ENCODE measurements at places on chromosomes 5 and 9.
A peak's percentile ranks its signal among the peaks of the same experiment; 100 is the strongest.

DNA sequence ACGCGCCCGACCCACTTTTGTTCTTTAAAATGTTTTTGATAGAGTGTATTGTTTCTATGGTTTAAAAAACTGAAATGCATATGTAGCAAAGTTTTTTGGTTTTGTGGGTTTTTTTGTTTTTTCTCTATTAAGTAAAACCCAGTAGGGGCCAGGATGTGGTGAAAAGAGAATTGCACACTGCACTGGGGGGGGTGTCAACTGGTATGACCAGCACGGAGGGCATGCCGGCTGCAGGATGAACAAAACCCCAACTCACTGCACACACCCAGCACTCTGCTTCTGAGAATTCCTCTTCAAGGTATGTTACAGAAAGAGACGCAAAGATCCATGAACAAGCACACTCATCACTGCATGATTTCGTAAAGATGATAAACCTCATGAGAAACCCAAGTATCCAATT, 75.0 kb downstream of the STK10 start:
- peak; percentile 91 for DNase-seq

DNA sequence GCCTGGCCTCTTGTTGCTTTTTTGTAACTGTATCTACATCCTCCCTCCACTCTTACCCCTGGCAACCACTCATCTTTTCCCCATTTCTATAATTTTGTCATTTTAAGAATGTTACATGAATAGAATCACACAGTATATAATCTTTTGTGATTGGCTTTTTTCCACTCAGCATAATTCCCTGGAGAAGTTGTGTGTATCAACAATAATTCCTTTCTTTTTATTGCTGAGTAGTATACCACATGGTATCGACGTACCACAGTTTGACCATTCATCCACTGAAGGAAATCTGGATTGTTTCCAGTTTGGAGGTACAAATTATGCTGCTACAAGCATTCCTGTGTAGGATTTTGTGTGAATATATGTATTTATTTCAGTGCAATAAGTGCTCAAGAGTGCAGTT, 21.7 kb upstream of the ENTREP1 start:
- no peak for DNase-seq

GRCh38 chr9:14690948-14691730, 2.1 kb downstream of the ZDHHC21 start:
- DNase-seq = no peak

GRCh38 chr9:21813575-21814473, 11.4 kb downstream of the MTAP start:
- DNase-seq = peak; percentile 92

- DNase-seq = no peak
Observed at GRCh38 chr5:106154280-106154716, 1516.4 kb downstream of the EFNA5 start.

DNA sequence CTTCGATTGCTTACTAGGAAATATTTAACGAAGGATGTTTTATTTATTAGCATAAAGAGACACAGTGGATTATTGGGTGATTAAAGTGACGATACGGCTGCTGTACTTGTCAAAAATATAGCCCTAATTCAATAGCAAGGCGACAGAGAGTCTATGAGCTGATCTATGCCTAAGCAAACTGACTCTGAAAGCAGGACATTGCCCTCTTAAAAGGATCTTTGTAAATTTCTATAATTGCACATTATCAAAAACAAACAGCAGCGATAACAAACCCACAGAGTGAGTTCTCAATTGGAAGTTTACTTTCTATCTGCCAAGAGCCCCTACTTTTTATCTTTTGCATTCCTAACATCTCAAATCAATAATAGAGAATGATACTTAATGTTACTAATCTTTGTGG, 31.4 kb downstream of the TLX3 start:
- DNase-seq = no peak

GRCh38 chr5:57552033-57552432, 69.4 kb upstream of the ACTBL2 start:
- DNase-seq = no peak

- DNase-seq = no peak
Observed at GRCh38 chr9:81370096-81370495, 319.3 kb downstream of the TLE1 start.

DNA sequence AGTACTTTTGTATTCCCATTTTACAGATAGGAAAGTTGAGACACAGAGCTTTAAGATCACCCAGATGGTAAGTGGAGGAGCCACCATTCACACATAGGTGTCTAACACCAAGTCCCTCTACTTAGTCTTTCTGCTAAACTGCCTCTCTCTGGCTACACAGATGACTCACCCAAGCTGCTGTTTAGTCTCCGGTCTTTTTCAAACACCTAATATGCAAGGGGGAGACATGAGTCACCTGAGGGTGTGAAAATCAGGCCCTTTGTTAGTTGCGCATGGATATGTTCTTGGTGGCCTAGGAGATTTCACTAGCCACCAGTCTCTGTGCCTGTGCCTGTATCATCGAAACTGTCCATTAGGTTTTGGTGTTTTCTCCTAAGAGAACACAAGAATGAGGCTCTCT, 117.8 kb downstream of the MAST4 start:
- DNase-seq = no peak

- peak; percentile 70 for DNase-seq
Observed at GRCh38 chr5:75690669-75691068, 26.6 kb downstream of the POC5 start.

- no peak for DNase-seq
Observed at GRCh38 chr5:175878544-175879438, 7.4 kb downstream of the CPLX2 start.

DNA sequence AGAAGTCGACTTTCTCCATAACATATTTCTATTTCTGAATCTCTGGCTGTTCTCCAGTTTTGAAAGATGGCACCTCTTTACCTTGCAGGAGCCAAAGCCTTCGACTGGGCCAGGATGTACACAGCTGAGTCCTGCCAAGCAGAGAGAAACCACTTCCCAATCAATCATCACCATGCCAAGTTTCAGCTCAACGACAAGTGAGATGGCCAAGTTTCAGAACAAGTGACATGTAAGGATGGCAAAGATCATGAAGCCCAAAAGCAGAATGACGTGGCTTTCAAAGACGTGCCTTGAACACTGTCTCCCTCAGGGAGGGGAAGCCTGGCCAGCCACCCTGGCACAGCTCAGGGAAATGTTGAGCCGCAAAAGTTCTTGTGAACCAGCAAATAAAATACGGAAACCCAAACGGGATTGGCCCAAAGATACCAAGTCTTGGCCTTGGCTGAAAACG, 17.7 kb downstream of the STK10 start:
- peak; percentile 52 for DNase-seq

- DNase-seq = no peak
Observed at GRCh38 chr5:178108966-178109365, 4.4 kb upstream of the N4BP3 start.

- no peak for DNase-seq
Observed at GRCh38 chr5:121299153-121299552, 552.5 kb upstream of the FTMT start.

- no peak for DNase-seq
Observed at GRCh38 chr5:131260895-131261294, 3.0 kb upstream of the CDC42SE2 start.

DNA sequence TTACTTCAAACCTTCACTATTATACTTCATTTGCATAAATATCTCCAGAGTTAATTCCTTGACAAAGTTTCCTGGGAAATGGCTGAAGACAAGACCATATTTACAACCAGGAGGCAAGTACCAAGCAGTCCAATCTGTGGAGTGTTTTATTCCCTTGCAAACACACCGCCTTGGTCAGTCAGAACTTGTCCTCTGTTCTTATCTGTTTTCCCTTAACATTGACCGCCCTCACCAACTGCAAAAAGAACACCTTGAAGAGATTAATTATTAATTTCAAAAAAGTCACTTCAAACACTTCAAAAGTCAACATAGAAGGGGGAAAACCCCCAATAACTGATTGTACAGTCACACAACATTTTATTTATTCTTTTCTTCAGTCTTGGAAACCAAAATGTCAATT, 269.0 kb upstream of the RGMB start:
- DNase-seq = no peak

- no peak for DNase-seq
Observed at GRCh38 chr5:151005950-151006576, 14.3 kb upstream of the GPX3 start.

- DNase-seq = no peak
Observed at GRCh38 chr9:2966565-2967300, 122.8 kb upstream of the PUM3 start.

GRCh38 chr9:125896404-125896803, 149.2 kb downstream of the PBX3 start:
- no peak for DNase-seq

DNA sequence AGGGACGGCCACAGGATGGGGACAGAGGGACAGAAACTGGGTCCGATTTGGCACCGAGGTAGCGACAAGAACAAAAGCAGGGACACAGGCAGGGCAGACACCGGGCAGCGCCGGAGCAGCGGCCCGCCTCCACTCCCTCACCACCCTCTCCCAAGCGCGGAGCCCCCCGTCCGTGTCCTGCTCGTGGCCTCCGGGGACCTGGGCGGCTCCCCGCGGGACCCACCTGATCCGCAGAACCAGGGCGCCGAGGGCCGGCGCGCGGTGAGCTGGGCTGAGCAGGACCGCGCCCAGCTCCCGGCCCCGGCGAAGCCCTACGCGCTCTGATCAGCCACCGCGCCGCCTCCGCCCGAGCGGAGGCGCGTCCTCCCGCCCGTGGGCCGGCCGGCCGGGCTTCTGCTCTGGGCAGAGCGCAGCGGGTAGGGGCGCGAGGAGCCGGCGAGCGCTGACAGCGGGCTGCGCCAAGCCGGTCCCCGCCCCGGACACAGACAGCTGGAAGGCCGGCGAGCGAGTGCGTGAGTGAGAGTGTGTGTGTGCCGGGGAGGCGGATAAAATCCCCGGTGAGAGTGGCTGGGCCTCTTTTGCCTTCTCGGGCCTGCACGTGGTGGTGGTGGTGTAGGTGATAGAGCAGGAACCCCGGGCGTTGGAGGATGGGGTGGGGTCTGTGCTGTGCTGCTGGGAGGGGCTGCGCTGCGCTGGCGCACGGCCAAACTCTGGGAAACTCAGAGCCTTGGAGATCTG, at the start of gene GGTA1:
Gene GGTA1, minus strand, starts transcription at position 418 of the 738 bp plus-strand sequence. CDS start 31,922 bp downstream, outside the sequence.
- DNase-seq = peak; percentile 63

GRCh38 chr5:143275512-143276363, 127.7 kb downstream of the NR3C1 start:
- DNase-seq = no peak

- peak; percentile 19 for DNase-seq
Observed at GRCh38 chr9:83060556-83060955, 2.4 kb downstream of the RASEF start.

- no peak for DNase-seq
Observed at GRCh38 chr5:134103397-134103796, 11.1 kb upstream of the TCF7 start.
